ENCODE measurements at places on chromosomes 7 and 10. TPM values are rescaled to one million over a fixed set of nuclear protein-coding genes. Genes with fewer than 3 reads are reported as not detected.

DNA sequence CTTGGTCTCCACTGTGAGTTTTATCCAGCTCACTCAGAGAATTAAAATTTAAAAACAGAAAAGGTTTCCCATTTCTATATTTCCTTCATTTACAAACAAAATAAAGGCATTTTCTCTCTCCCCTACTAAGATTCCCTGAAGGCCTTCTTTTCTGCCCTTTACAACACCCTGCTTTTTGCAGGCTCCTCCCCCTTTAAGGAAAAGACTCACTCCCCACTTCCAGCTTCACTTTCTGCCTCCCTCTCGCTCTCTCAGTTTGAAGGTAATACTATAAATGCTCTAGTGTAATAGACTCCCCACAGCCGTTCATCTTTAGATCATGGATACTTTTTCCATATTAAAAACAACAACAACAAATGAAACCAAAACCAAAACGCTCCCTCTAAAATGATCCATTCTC lies 53.3 kb downstream of the CDHR3 start:
- DNase-seq: no peak

DNA sequence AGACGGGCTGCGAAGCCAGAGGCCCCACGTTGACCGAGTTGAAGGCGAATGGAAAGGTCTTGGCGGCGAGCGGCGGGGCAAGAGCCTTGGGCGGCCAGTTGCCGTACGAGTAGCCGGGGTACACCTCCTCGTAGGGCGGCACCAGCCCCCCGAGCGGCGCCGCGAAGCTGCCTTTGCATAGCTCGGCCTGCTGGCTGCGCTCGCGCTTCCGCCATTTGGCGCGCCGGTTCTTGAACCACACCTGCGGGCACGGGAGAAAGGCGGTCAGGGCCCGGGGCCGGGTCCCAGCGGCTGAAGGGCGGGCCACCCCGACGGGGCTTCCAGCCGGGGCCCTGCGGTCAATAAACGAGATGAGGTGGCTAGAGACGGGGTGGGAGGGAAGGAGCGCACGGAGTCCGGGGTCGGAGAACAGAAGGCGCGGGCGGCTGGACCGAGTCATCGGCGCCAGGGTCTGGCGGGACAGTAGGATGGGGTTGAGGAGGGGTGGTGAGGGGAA lies 4.8 kb downstream of the ELOVL3 start:
- DNase-seq: peak; percentile 58

GRCh38 chr10:61039868-61040267 lies 95.9 kb upstream of the RHOBTB1 start:
- DNase-seq: no peak

DNA sequence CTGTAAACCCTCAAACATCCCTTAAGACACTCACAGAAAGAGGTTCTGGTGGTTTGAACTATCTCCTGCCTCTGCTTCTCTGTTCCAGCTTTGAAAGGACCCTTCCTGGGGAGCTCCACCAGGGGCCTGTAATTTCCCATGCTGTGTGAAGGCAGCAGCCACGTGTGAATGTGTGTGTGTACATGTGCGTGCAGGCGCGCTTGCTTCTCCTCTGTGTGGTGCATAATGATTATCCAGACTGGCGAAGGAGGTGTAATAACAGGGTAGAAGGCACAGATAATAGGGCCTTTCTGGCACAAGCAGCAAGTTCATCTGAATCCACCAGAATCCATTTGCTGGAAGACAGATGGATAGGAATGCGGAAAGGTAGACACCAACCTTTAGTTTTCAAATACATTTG lies 466.5 kb downstream of the GRID1 start:
- no peak for DNase-seq

GRCh38 chr10:74123081-74123480 lies 27.5 kb downstream of the AP3M1 start:
- DNase-seq: no peak

- DNase-seq: no peak
These were observed 146.1 kb upstream of the FRMD4A start for GRCh38 chr10:14476641-14477407.

GRCh38 chr10:63267414-63268148 lies 134.5 kb downstream of the NRBF2 start:
- peak; percentile 31 for DNase-seq

DNA sequence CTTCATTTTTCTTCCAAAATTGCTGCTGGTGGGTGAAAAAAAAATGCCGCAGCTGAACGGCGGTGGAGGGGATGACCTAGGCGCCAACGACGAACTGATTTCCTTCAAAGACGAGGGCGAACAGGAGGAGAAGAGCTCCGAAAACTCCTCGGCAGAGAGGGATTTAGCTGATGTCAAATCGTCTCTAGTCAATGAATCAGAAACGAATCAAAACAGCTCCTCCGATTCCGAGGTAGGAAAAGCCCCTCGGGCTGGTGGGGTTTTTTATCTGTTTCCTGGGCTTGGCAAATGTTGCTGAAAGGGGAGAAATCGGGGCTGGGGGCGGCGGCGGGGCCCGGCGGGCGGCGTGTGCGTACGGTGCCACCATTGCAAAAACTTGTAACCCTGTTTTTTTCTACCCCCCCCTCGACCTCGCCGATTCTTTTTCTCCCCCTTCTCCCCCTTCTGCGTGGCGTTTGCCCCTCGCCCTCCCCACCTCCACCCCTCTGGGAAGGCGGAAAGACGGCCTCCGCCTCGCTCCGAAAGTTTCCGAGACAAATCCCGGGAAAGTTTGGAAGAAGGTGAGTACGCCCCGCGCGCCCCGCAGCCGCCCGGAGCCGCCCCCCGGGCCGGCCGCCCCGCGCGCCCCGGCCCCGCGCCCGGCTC lies 789 bp downstream of the TCF7L2 start:
- DNase-seq: peak; percentile 44

- no peak for DNase-seq
These were observed 266.0 kb downstream of the BBS9 start for GRCh38 chr7:33395340-33395739.

GRCh38 chr10:69504576-69505250 lies 53.4 kb downstream of the TSPAN15 start:
- no peak for DNase-seq

DNA sequence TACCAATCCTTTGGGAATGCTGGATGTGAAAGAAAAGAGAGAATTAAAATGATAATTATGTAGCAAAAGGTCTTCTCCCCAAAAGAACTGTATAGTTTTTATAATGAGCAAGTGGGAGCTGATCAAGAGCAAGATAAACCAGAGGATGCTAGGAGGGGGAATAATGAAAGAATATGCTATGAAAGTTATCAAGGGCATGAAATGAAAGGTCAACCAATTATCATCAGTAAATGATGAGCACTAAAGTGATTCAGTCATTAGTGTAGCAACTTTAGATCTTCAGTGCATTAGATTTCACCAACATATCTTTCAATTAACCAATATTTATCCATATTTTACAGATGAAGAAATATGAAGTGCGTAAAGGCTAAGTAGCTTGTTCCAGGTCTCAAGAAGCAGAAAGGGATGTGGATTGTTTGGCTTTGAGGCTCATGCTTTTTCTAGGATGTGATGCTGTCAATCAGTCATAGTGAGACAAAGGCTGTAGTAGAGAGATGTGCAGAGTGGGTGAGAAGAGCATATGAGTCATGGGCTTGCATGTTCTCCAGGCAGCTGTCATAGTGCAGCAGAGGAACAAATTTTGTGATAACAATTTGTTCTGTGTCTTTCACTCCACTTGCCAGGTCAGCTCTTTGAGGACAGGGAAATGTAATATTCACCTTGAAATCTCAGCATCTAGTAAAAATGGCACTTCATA lies 5.7 kb upstream of the OR2F2 start:
- no peak for DNase-seq

DNA sequence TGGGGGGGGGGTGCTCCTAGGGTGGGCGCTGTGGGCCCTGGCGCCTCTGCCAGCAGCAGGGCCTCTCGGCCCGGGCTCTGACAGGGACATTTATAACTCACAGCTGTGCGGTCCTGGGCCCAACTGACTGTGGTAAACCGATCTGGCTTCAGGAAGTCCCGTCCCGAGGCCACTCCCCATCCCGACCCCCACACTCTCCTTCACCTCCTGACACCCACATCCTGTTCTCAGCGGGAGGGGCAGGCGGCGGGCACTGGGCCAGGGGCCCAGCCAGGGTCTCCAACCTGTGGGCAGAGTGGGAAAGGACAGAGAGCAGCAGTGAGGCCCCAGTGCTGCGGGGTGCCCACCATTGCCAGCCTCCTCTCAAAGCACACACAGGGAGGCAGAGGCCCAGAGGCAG lies 69.1 kb downstream of the ZMIZ1 start:
- peak; percentile 70 for DNase-seq

DNA sequence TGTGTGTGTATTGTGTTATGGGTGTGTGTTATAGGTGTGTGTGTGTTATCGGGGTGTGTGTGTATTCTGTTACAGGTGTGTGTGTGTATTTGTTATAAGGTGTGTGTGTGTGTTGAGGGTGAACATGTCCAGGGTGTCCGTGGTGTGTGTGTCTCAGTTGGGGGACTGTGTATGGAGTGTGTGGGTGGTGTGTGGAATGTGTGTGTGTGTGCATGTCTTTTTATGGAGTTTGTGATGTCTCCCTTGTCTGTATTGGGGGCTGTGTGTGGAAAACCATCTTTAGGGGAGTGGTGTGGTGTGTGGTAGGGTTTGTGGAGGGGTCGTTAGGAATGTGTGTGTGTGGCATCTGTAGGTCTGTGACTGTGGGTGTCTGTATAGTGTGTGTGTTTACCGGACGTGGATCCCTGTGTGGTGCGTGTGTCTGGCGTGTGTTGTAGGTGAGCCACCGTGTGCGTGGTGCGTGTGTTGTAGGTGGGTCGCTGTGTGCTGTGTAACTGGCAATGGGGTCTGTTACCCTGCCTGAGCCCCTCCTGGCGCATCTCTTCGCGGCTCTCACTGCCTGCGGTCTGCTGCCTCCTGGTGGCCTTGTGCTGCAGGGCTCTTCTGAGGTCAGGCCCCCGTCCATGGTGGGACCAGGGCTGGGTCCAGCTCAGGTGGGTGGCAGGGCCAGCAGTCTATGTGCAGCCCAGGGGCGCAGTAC lies 61.7 kb downstream of the PALD1 start:
- DNase-seq: peak; percentile 16

- DNase-seq: no peak
These were observed 13.4 kb downstream of the CUBN start for GRCh38 chr10:17116193-17116592.

GRCh38 chr10:62095181-62096122 lies 173.2 kb downstream of the RTKN2 start:
- DNase-seq: no peak

- DNase-seq: no peak
These were observed 45.8 kb upstream of the SKAP2 start for GRCh38 chr7:26910221-26910620.

GRCh38 chr10:32244011-32244410 lies 102.9 kb downstream of the EPC1 start:
- no peak for DNase-seq

GRCh38 chr7:151897951-151898686 lies 21.2 kb upstream of the PRKAG2 start:
- DNase-seq: no peak

DNA sequence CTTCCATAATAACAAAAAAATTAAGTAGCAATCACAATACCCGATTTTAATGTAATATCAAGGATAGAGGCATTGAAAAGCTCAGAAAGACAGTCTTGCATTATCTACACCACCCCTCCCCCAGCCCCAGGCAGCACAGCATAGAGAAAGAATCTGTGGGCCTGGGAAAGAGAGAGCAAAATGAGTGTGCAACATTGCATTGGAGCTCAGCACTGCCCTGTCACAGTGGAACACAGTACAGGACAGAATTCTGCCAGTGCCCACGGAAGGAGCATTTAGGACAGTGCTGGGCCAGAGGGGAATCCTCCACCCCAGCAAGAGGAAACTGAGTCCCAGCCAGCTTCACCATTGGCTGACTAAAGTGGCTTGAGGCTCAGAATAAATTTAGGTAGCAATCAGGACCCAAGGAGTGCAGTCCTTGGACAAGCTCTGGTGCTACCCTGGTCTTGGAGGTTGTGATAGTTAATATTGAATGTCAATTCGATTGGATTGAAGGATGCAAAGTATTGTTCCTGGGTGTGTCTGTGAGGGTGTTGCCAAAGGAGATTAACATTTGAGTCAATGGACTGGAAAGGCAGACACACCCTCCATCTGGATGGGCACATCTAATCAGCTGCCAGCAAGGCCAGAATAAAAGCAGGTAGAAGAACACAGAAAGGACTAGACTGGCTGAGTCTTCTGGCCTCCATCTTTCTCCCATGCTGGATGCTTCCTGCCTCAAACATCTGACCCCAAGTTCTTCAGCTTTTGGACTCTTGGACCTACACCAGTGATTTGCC lies 234.4 kb downstream of the ANK3 start:
- DNase-seq: no peak

GRCh38 chr7:142933624-142934023 lies at the start of gene TRPV5:
Gene TRPV5, minus strand, starts transcription at chr7:142933746. Its CDS starts 287 bp downstream, at chr7:142933459.
- no peak for DNase-seq

DNA sequence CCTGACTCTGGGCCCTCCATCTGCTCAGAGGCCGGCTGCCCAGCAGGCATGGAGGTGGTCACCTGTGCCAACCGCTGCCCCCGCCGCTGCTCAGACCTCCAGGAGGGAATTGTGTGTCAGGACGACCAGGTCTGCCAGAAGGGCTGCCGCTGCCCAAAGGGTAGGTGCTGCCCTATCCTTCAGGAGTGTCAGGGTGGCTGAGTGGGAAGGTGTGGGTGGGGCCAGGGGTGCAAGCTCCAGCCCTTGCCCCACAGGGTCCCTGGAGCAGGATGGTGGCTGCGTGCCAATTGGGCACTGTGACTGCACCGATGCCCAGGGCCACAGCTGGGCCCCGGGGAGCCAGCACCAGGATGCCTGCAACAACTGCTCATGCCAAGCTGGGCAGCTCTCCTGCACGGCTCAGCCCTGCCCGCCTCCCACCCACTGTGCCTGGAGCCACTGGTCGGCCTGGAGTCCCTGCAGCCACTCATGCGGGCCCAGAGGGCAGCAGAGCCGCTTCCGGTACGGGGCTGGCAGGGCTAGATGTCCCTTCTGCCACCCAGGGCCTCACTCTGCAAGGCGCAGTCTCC lies 17.5 kb upstream of the ZNF862 start:
- no peak for DNase-seq

Gene NANOS1
- total RNA-seq: 0.60 TPM

Gene STAMBPL1
- total RNA-seq: 23.9 TPM

Gene BMPER
- total RNA-seq: not detected

Gene ECHDC3
- total RNA-seq: 0.74 TPM

Gene SPDYE3
- not detected for total RNA-seq

Gene IMPDH1
- 36.9 TPM for total RNA-seq

Gene RELN
- not detected for total RNA-seq

Gene CRTAC1
- not detected for total RNA-seq

Gene CFTR
- total RNA-seq: not detected

Gene TEX47
- total RNA-seq: not detected

Gene AEBP1
- total RNA-seq: 38.5 TPM

Gene PDE1C
- not detected for total RNA-seq

Gene C10orf105
- total RNA-seq: 0.21 TPM

Gene PRPS1L1
- not detected for total RNA-seq

Gene FANK1
- total RNA-seq: 0.52 TPM

Gene ENO4
- total RNA-seq: not detected

All from naive thymus-derived CD8-positive, alpha-beta T cell (primary cell).